ENCODE measurements at places on chromosomes 2 and 18.
A peak's percentile ranks its signal among the peaks of the same experiment; 100 is the strongest.

- no peak for DNase-seq
- H3K27me3 ChIP-seq: no peaks in the 10 kb centered on the region
- peaks cover 28% of the 10 kb centered on the region for H3K4me1 ChIP-seq
- H3K36me3 ChIP-seq: no peaks in the 10 kb centered on the region
- H3K4me3 ChIP-seq: no peak overlapping the region
These were observed 47.9 kb downstream of the SH3RF3 start for GRCh38 chr2:109176928-109177327.

- DNase-seq: no peak
- H3K27me3 ChIP-seq: no peaks in the 10 kb centered on the region
- no peaks in the 10 kb centered on the region for H3K36me3 ChIP-seq
- H3K4me3 ChIP-seq: peak overlapping the region; percentile 66
- H3K27ac ChIP-seq: no peak overlapping the region
These were observed 5.2 kb downstream of the PROC start for GRCh38 chr2:127423478-127423843.

- peaks cover 69% of the 10 kb centered on the region for H3K27me3 ChIP-seq
- no peak overlapping the region for H3K4me3 ChIP-seq
- DNase-seq: peak; percentile 37
These were observed 3.5 kb downstream of the GDF7 start for GRCh38 chr2:20670315-20671035.

DNA sequence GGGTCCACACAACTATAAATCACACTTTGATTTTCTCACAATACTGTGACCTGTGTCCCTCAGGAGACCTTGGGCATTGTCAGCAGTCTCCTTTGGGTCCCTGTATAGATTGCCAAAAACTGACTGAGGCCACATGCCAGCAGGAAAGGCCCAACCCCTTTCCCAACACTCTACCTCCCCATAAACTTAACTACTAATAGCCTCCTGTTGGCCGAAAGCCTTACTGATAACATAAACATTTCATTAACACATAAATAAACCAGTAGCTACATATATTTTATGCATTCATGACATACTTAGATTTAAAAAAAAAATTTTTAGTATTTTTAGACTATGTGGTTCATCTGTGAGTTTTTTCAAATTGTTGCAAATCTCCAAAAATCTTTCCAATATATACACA lies 153.5 kb downstream of the ARL4C start:
- no peaks in the 10 kb centered on the region for H3K4me1 ChIP-seq
- no peaks in the 10 kb centered on the region for H3K27me3 ChIP-seq
- H3K36me3 ChIP-seq: no peaks in the 10 kb centered on the region
- no peak overlapping the region for H3K4me3 ChIP-seq

- no peaks in the 10 kb centered on the region for H3K4me1 ChIP-seq
- peak; percentile 78 for DNase-seq
- H3K27ac ChIP-seq: no peak overlapping the region
These were observed 67.4 kb downstream of the STEAP3 start for GRCh38 chr2:119290859-119291587.

DNA sequence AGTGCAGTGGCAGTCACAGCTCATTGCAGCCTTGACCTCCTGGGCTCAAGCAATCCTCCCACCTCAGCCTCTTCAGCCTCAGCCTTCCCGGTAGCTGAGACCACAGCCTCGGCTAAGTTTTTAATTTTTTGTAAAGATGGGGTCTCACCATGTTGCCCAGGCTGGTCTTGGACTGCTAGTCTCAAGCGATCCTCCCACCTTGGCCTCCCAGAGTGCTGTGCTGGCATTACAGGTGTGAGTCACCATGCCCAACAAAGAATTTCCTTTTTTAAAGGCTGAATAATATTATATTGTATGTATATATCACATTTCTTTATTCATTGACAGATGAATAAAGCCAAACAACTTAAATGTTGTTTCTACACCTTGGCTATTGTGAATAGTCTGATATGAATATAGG lies 42.5 kb downstream of the MOB4 start:
- no peaks in the 10 kb centered on the region for H3K27me3 ChIP-seq
- peaks cover 10% of the 10 kb centered on the region for H3K4me1 ChIP-seq
- peaks cover 9% of the 10 kb centered on the region for H3K36me3 ChIP-seq
- no peak overlapping the region for H3K4me3 ChIP-seq
- H3K27ac ChIP-seq: no peak overlapping the region

DNA sequence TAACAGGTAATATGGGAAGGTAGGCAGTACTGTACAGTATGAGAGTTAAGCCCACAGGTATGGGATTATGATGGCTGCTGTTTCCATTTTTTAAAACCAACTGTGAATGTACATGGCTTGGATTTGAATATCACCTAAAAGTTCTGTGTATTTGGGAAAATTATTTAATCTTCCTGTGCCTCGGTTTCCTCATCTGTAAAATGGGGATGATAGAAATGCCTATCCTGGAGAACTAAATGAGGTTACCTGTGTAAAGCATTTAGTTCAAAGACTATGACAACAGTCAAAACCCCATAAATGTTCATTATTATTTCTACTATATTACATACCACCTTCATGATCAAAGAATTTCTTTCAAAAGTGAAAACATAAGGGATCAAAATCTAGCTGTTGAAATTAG lies 3.6 kb downstream of the KLHL41 start:
- H3K36me3 ChIP-seq: no peaks in the 10 kb centered on the region
- no peak for DNase-seq
- H3K27ac ChIP-seq: no peak overlapping the region
- H3K4me1 ChIP-seq: no peaks in the 10 kb centered on the region
- H3K27me3 ChIP-seq: no peaks in the 10 kb centered on the region

Measured in GM23248 (cell line).